ENCODE measurements at places on chromosomes 3 and 15. TPM values are rescaled to one million over a fixed set of nuclear protein-coding genes. Genes with fewer than 3 reads are reported as not detected.

DNA sequence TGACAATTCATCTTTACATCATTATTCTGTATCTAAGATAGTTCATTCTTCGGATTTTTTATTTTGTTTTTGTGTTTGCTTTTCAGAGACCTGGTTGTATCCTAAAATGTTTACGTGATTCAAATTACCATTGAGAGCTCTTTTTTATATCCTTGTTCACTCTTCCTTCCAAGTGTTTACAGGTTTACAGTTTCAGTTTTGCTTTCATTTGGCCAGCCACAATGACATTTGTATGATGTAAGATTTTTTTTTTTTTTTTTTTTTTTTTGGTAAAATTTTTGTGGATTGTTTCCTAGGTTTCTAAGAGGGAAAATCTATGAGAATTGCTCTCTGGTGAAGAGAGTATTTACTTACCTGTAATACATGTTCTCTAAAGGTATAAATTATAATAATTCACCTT is 55.0 kb downstream of the SETD5 start:
- no peak for DNase-seq

DNA sequence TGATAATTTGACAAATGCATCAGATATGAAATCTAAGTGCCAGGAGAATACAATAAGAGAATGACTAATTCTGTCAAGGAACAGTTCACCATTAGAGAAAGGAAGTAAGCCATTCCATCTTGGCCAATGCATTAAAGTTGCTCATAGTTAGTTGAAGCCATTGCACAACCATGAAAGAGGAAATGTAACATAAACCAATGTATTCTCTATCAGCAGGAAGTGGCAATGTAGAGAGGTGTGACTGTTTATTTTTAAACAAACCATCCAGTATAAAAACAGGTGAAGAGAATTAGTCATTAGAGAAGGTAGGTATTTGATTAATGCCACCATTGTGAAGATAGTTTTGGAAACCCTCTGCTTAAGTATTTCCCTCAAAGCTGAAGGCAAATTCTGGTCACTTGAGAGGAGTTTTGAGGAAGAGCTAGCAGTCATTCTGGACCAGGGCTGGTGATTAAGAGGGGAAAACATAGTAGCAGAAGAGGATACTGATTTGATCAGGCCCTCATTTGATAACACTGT is 10.7 kb upstream of the ANXA2 start:
- no peak for DNase-seq

GRCh38 chr3:133693821-133694220 is 32.1 kb upstream of the TOPBP1 start:
- no peak for DNase-seq

- no peak for DNase-seq
These were observed 2.5 kb upstream of the DNAJC13 start for GRCh38 chr3:132414841-132415240.

- DNase-seq: no peak
These were observed 54.5 kb upstream of the FNDC3B start for GRCh38 chr3:171984883-171985282.

The STAB1 gene
- 29.3 TPM for polyA plus RNA-seq

The EPHB1 gene
- 33.0 TPM for polyA plus RNA-seq

The C3orf18 gene
- polyA plus RNA-seq: 19.1 TPM

The FSTL1 gene
- 681 TPM for polyA plus RNA-seq
